Activated CD8-positive, alpha-beta memory T cell treated with anti-CD3 and anti-CD28 coated beads for 24 hours (primary cell): ENCODE measurements at places on chromosomes 4 and X.
A peak's percentile ranks its signal among the peaks of the same experiment; 100 is the strongest.

DNA sequence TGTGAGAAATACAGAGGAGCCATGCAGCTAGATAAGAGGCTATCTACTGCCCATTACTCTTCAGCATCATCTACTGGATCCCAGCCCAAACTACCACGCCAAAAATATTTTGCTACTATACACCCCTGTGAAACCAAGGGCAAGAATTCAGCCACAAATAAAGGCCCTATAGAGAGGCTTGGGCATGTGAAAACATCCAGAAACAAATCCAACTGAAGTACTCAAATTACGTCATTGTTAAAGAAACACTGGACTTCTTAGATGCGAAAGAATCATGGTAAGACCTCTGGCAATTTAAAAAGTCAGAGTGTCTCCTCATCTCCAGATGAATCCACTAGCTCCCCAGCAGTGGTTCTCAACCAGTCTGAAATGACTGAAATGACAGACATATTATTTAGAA, 12.8 kb downstream of the NDST3 start:
- no peak for DNase-seq

DNA sequence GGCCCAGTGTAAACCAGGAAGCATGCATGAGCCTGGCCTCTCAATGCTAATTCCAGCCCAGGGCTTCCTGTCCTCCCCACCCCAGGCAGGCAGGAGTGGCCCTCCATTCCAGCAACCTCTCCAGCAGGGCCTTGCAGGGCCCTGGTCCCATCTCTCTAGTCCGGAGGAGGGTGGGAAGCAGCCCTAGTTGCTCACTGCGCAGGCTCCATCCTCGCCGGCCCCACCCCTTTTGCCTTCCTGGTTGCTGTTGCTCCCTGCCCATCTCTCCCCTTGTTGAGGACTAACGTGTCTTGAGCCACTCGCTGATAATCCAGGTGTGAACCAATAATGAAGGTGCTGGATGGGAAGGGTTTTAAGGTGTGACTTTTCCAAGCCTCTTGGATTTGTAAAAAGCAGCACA, 161.2 kb upstream of the BCOR start:
- DNase-seq: no peak

DNA sequence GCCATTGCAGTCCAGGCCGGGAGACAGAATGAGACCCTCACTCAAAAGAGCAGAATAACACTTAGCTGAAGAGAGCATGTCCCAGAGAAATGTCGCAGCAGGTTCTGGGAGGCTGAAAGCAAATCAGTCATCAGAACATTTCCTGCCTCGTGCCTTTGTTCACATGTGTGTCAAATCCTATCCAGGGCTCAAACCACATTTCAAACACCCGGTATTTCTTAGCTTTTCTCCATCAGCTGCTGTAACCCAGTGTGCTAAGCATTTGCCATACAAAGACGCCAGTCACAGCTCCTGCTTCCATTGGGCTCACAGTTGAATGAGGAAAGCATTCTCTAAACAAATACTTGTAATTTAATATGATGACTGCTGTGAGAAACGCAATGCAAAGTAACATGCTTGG, 6.0 kb downstream of the PALLD start:
- no peak for DNase-seq

DNA sequence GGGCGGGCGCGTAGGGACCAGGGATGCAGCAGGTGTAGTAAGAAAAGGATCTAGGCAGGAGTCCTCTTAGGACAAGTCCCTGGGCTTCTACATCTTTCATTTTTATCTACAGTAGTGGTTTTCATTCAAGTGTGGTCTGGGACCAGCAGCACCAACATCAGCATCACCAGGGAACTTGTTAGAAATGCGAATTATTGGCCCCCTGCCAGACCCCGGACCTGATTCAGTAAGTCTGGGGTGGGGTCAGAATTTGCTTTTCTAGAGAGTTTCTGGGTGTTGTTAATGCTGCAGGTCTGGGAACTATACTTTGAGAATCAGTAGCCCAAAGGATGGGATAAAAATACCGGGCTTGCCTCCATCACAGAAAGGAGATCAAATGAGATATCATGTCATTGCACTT, 1.3 kb upstream of the PCYT1B start:
- DNase-seq: no peak

- no peak for DNase-seq
Measured at GRCh38 chr4:22850630-22851029, 157.9 kb downstream of the GBA3 start.

- DNase-seq: no peak
Measured at GRCh38 chr4:109953556-109953955, 40.9 kb downstream of the EGF start.

- no peak for DNase-seq
Measured at GRCh38 chrX:68901519-68901918, 72.7 kb downstream of the EFNB1 start.

DNA sequence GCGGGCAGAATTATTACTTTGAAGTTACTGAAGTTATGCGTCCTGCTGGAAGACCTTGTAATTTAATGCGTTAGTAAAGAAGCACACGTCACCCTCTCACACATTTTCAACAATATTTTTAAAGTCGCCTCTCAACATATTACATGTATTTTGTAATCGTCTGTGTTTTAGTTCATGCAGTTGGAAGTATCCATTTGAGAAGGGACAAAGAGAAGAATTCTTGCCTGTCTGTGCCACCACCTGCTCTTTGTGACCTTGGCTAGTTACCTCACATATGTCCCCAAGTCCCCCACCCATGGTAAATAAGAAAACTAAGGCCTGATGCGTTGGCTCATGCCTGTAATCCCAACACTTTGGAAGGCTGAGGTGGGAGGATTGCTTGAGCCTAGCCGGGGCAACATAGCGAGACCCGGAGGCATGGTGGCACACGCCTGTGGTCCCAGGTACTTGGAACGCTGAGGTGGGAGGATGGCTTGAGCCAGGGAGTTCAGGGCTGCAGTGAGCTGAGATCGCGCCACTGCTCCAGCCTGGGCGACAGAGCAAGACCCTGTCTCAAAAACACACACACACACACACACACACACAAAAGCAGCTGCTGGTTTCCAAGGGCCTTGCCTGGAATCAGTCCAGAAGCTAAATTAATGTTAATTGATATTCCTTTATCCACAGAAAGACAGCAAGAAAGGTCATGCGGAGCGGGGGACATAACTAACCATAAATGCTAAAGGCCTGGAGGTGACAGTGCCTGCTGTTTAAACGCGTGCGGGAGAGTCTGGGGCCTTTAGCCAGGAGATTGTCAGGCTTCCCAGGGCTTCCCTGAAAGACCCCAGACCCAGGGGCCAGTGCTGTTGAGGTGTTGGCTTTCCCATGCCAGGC, 811 bp downstream of the TMEM187 start:
- DNase-seq: no peak

GRCh38 chr4:13522282-13523104, 21.8 kb downstream of the NKX3-2 start:
- peak; percentile 60 for DNase-seq

- DNase-seq: no peak
Measured at GRCh38 chr4:81682492-81682891, 210.8 kb upstream of the RASGEF1B start.

- no peak for DNase-seq
Measured at GRCh38 chrX:134460862-134461220, 876 bp downstream of the HPRT1 start.

DNA sequence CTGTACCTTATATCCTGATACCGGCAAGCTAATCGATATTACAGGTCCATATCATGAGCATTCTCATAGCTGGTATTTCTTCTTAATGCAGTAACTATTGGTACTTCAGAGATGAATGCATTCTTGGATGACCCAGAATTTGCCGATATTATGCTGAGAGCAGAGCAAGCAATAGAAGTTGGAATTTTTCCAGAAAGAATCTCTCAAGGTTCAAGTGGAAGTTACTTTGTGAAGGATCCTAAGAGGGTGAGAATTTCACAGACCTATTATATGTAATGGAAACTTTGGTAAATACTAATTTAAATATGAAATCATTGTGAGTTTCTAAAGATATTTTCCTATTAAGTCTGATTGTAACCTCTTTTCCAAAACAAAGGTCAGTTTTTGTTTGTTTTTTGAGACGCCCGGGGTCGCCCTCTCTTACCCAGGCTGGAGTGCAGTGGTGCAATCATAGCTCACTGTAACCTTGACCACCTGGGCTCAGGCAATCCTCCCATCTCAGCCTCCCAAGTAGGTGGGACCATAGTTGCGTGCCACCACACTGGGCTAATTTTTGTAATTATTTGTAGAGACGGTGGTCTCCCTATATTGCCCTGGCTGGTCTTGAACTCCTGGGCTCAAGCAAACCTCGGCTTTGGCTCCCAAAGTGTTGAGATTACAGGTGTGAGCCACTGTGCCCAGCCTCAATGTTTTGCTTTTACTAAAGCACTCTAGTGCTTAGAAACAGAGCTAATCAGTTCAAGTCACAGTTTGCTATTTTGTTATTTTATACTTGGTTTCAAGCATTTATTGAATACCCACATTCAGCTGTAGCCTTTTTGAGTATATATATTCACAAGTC, 18.6 kb downstream of the PI4K2B start:
- no peak for DNase-seq

GRCh38 chr4:149791851-149792250, 23.8 kb downstream of the IQCM start:
- DNase-seq: no peak

- no peak for DNase-seq
Measured at GRCh38 chr4:6733358-6734164, 17.6 kb downstream of the BLOC1S4 start.

- DNase-seq: no peak
Measured at GRCh38 chr4:151152028-151152427, 52.6 kb downstream of the RPS3A start.

DNA sequence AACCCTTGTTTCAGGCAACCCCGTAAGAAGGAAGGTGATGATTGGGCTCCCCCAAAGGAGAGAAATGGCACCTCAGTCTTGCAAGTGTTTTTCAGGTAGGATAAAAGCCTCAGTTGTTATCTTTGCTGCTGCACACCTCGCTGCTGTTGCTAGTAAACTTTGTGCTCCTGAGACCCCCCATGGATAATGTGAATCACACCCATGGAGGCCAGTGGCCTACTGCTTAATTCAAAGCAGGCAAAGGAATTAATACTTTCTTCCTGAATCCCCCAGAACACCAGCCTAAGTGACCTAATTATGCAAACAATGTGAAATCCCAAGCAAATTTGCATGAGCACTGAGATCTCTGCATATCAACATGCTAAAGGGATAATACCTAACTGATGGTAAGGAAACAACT, 337.5 kb downstream of the GRIA2 start:
- DNase-seq: no peak

DNA sequence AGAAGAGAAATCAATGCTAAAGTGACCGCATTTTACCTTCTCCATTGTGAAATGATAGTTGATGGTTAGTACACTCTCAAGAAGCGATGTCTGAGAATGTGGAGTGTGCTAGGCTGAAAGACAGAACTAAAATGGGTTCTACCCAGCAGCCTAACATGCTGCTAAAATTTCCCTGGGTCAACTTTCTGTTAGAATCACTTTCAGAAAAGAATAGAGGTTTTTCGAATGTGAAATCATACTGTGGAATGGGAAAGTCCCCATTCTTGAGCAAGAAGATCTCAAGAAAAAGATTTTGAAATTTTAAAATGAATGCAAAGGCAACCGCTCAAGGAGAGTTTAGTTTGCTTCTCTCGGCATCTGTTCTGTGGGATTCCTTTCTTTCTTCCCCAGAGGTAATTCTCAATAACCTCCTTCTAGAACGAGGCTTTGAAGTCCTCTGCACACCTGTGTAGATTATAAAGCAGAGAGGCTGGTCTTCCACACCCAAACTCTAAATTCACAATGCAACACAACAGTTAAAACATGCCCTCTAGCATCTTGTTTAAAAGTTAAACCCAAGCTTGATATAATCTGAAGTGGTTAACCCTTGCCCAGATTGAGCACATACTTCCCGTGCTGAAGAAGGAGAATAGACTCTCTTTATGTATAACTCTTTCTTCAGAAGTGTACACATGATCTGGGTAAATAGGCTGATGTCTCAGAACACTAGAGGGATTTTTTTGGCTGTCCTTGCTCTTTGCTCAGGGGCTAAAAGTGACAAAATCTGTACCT, 208.7 kb upstream of the KLF3 start:
- DNase-seq: no peak

DNA sequence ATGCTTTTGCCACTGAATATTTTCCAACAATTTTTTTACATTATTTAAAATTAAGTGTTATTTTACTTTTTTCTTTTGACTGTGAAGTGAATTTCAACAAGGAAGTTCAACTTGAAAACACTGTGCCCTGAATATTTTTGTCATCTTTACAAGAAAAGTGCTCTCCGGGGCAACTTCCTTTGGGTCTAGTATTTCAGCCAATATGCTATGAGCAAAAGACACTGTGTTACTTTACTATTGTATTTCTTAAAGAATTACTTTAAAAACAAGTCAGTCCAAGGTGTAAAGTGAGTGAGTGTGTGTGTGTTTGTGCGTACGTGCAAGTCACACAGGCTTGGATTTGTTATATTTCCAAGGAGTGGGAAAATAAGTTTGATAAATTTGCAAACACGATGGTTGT, 7.6 kb upstream of the USP53 start:
- DNase-seq: no peak

DNA sequence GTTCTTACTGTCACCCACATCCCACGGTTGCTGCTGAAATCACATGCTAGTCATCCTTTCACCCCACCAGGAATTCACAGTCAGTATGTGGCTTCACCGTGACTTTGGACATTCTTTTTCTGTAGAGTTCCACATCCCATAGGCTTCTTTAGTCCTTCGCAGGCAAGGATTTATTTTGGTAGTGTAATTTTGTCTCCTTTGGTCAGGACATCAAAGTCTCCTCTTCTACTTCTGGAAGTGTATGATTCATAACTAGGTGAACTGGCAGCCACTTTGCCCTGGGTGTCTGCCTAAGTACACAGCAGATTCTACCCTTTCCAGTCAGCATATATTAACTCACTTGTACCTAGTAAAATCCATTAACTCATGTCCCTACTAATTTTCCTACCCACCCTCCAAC, 38.3 kb upstream of the MMAA start:
- no peak for DNase-seq

DNA sequence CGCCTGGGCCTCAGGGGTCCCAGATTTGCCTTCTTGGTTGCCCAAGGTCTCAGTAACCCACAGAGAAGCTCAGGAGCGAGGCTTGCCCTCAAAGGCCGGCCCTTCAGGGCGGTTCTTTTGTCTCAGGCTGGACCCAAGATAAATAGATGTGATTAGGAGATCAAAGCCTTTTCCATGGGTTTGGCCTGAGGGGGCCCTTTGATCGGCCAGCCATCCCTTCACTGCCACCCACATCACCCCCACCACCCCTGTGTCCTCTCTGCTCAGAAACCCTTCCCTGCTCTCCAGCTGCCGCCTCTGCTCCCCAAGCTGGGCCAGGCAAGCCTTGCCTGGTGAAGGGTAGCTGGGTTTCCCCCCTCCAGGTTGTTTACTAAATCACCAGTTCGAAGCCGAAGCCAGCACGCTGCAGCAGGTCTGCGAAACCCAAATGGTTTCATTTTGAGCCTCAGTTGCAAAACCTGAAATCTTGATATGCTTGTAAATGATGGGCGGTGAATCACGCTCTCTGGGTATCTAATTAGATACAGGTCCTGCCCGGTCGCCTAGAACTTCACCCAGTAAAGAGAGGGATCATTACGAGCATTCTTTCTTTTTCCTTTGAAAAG, 202.6 kb upstream of the BCOR start:
- DNase-seq: no peak
